ENCODE measurements at places on chromosomes 4 and X.

DNA sequence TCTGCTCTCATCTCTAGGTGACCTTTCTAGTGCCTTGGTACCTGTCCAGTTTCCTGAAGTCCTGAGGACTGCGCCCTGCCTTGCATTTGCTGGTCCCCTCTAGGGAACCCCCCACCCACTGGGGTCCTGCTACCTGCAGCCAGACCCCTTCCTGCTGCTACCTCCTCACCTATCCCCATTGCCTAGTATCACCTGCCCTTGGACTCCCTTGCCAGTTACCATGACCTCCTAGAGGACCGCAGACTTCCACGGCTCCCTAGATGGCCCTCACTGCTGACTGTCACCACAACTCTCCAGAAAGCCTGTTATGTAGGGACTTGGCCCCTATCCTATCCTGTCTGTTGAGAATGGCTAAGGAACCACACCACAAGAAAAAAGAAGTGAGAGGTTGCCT, 166.6 kb downstream of the EFNB1 start:
- no peak for DNase-seq

DNA sequence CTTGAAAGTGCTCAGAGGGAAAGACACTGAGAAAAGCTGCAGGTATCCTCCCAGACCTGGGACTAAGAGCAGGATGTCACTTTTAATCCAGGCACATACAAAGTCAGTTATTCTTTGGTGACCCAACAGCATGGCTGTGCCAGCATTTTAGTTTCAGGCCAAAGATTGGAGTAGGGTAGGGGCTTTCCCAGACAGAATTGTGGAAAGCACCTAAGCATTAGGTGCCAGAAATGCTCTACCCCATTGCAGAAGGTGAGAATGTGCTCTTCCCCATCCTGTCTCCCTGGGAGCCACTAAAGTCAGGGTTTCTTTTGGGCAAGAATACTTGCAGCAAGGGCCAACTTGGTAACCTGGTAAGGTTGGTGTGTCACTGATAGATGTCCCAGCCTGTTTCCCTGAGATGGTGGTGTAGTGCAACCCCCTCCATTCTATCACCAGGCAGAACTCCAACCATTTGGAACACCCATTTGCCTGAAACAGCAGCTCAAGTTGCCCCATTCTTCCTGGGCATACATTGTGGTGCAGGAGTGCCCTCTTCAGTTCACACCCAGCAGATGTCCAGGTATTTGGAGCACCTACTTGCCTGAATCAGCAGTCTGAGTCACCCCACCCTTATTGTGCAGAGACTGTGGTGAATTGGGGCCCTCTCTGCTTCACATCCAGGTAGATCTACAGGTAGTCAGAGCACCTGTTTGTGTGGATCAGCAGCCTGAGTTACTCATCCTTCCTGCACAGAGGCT, 183.5 kb downstream of the ZC4H2 start:
- DNase-seq, result no peak

DNA sequence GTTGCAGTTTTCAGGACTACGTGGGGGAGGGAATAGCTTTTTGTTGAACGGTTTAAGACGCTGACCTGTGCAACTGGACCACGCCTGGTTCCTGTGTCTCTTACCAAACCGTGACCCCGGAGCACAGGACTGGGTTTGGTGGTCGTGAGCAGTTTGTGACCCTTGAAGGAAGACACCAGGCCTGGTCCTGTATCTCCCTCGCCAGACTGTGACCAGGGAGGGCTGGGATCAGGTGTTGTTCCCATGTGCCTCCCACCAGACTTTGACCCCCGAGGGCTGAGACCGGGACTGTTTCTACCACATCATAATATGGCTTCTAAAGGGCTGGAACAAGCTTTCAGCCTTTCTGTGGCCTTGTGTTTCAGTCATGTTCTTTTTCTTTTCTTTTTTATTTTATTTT, 683 bp downstream of the EBP start:
- no peak for DNase-seq

- DNase-seq, result no peak
Measured at GRCh38 chr4:149896432-149896831, 80.8 kb upstream of the IQCM start.

GRCh38 chrX:30364229-30364628, 55.0 kb upstream of the NR0B1 start:
- no peak for DNase-seq

DNA sequence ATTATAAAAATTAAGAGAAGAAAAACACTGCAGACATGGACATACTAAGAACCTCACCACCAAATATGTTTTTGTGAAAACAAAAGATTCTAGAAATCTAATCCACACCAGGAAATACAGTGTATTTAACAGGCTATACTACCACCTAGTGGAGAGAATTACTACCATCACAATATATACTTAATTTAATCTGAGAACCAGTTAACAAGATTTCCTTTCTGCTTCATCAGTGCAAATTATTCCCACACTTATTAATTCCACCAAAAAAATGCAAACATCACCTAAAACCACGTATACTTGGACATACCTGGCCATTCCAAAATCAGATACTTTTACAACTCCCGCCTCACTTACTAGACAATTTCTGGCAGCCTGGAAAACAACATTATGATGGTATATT, 7.0 kb upstream of the TXK start:
- DNase-seq, result peak; percentile 65

GRCh38 chr4:141913928-141914327, 277.5 kb downstream of the IL15 start:
- no peak for DNase-seq

DNA sequence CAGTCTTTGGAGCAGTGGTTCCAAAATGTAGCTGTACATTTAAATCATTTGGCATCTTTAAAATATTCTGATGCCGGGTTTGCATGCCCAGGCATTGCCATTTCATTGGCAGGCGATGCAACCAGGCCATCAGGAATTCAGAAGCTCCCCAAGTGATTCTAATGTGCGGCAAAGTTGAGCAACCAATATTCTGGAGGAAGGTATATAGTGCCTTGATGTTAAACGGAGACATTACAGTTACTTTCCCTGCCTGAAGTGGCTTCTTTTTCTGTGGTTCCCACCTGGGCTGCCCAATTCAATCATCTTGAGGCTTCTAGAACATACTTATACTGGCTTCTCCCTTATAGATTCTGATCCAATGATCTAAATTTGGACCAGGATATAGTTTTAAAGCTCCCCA, 68.7 kb upstream of the PGM2 start:
- DNase-seq, result no peak

DNA sequence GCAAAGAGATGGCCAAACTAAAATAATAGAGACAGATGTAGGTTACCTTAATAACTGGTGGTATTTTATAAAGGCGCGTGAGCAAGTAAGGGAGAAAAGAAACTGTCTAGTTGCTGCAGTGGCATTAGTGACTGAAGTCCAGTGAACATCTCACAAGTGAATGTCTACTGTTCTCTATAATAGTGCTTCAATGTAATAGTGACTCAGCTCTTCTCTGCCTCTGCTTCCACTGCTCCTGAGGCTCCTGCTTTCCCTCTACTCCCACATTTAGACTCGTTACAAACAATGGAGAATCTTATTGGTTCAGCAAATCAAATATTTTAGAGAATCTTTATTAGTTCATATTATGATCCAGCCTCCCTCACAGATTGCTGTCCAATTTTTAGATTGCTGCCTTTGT, 779.1 kb upstream of the HTR2C start:
- no peak for DNase-seq

- no peak for DNase-seq
Measured at GRCh38 chrX:65674204-65674893, 6.9 kb downstream of the MSN start.

GRCh38 chrX:17036171-17036961, 89.9 kb downstream of the REPS2 start:
- no peak for DNase-seq

DNA sequence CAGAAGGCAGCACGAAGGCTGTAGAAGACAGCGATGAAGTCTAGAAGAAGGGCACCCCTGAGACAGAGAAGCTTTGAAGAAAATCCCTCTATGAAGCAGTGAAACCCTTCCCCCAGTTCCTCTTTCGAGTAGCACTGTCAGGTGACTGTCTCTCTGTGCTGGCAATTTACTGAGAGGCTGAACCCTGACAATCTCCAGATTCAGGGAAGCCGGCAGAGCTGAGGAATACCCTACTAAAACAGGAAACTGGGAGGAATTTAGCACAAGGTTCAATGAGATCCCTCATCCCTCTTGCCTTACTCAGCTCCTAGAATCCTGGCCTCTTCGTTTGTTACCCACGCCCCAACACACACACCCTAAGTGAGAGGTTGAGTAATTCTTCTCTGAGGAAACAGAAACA, 239.7 kb upstream of the NOCT start:
- DNase-seq, result no peak

DNA sequence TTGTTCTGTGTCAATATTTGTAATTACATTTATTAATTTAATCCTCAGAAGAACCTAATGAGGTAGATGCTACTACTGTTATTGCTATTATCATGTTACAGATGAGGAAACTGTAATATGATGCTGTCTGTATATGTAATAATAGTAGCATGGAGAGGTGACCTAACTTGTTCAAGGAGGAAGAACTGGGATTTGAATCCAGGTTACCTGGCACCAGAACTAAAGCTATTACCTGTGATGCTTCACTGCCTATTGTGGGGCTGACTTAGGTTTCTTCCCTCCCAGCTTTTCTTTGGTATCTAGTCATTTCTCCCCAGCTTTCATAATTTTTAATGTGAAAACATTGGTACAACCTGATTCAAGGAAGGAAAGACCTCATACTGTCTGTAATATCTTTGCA, 43.6 kb downstream of the RAPGEF2 start:
- no peak for DNase-seq

- no peak for DNase-seq
Measured at GRCh38 chrX:52078131-52078530, 9.1 kb upstream of the MAGED4B start.

GRCh38 chrX:100194082-100194775, 215.8 kb downstream of the PCDH19 start:
- peak; percentile 46 for DNase-seq

GRCh38 chrX:2325076-2325784, 175.5 kb downstream of the DHRSX start:
- DNase-seq, result no peak

- no peak for DNase-seq
Measured at GRCh38 chr4:66186095-66186494, 515.8 kb upstream of the EPHA5 start.

- DNase-seq, result no peak
Measured at GRCh38 chr4:37735578-37735977, 49.4 kb upstream of the RELL1 start.

GRCh38 chr4:143407888-143408287, 71.2 kb downstream of the GAB1 start:
- DNase-seq, result no peak

DNA sequence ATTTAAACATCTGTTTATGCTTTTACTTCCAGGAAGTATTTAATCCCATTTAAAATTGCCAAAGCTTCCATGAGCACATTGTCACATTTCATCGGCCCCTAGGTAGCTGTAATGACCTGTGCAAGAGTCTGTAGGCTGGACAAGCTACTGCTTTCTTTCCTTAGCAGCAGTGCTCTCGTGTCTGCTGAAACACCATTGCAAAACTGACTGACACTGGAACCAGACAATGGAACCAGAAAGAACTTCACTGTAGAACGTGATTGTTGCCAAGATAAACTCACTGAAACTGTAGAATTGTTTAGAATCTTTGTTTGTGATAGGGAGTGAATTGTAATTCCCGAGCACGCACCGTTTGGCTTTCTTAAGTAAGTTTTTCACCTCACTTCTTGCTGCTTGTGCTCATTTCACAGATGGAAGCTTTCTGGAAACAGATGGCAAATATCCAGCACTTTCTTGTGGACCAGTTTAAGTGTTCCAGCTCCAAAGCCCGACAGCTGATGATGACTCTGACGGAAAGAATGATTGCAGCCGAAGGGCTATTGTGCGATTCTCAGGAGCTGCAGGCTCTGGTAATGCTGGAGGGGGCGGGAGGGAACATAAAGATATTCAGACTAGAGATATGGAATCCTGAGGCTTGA, 36.9 kb downstream of the EVC start:
- no peak for DNase-seq

DNA sequence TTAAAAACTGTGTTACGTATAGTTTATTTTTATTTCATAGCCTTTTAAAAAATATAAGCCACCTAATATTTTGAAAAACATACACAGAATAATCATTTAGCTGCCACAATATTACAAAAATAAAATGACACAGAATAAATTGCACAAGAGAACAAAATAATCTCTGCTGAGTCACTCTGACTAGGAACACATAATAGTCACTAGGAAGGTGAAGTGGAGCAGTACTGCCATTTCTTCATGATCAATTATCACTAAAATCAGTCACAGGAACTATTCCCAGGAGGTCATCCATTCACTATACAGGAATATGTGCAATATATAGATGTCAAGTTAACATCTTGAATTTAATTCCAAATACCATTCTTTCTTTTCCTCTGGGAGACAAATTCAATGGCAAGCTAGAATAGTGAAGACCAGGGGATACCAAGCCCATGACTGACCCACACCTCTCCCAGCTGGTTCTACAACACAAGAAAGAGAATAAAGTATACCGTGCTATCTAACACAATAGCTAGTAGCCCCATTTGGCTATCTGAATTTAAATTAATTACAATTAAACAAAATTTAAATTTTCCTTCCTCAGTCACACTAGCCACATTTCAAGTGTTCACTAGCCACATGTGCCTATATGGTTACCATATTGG, 5.9 kb downstream of the SMIM43 start:
- DNase-seq, result no peak

DNA sequence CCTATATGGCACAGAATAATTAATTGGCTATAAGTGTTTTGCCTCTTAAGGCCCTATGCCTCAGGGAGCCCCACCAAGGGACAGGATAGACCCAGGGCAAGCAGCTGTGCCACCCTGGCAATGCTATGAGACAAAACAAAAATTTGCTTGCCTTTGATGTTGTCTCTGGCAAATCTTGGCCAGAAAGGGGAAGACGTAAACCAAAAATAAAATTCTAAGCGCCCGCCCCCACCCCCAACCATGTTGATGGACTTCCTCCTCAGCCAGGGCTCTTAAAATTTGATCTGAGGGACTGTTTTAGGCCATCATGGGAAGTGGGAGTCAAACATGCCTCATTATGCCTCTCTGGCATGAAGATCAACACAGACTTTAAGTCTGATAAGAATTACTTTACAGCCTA, 130.5 kb upstream of the APOOL start:
- no peak for DNase-seq

GRCh38 chrX:152575331-152575730, 62.4 kb upstream of the GABRQ start:
- no peak for DNase-seq

- DNase-seq, result no peak
Measured at GRCh38 chr4:149311076-149311475, 504.6 kb downstream of the IQCM start.
